Thymus (tissue), 14 donors: ENCODE measurements at places on chromosomes 7 and 10. TPM values are rescaled to one million over a fixed set of nuclear protein-coding genes. Genes with fewer than 3 reads are reported as not detected.
A peak's percentile ranks its signal among the peaks of the same experiment; 100 is the strongest.

DNA sequence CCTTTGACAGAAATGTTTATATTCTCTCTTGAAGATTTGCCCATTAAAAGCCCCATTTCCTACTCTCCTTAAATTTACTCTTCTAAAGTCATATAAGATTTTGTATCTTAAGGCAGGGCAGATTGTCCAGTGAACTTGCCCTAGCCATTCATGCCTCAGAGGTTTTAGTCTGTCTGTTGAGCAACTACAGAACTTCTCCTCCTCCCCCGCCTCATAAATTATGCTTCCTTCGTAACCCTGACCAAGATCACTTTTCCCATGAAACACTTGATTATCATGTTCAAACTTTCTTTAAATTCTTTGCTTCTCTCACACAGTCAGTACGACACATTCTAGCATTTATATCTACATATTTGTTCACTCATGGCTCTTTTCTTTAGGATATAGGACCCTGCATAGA, 621.3 kb downstream of the ANKRD7 start:
- no peaks in the 10 kb centered on the region for H3K4me1 ChIP-seq
- DNase-seq: no peak
- H3K27me3 ChIP-seq: no peaks in the 10 kb centered on the region
- no peak overlapping the region for H3K4me3 ChIP-seq

DNA sequence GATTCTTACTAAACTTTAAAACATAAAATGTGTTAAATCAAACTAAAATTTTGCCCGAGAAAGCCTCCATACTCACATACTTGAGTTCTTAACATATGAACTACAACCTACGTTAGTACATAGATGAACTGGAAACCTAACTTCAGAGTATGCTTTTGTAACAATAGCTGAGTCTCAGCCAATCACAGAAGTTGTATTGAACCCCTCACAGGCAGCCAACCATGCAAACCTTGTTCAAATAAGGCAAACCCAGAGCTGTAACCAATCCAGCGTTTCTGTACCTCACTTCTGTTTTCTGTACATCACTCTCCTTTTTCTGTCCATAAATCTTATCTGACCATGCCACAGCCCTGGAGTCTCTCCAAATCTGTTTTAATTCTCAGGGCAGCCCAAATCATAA, 157.3 kb upstream of the COL1A2 start:
- no peaks in the 10 kb centered on the region for H3K27me3 ChIP-seq
- no peak overlapping the region for H3K4me3 ChIP-seq
- no peaks in the 10 kb centered on the region for H3K36me3 ChIP-seq
- DNase-seq: no peak
- H3K4me1 ChIP-seq: no peaks in the 10 kb centered on the region

GRCh38 chr7:148688526-148688925, 10.2 kb upstream of the CUL1 start:
- no peak overlapping the region for H3K27ac ChIP-seq
- H3K4me3 ChIP-seq: no peak overlapping the region
- no peaks in the 10 kb centered on the region for H3K36me3 ChIP-seq
- DNase-seq: no peak
- no peaks in the 10 kb centered on the region for H3K4me1 ChIP-seq

- peaks cover 13% of the 10 kb centered on the region for H3K4me1 ChIP-seq
- no peak overlapping the region for H3K4me3 ChIP-seq
- H3K36me3 ChIP-seq: no peaks in the 10 kb centered on the region
- DNase-seq: no peak
Measured at GRCh38 chr7:156616269-156617202, 24.0 kb upstream of the RNF32 start.

DNA sequence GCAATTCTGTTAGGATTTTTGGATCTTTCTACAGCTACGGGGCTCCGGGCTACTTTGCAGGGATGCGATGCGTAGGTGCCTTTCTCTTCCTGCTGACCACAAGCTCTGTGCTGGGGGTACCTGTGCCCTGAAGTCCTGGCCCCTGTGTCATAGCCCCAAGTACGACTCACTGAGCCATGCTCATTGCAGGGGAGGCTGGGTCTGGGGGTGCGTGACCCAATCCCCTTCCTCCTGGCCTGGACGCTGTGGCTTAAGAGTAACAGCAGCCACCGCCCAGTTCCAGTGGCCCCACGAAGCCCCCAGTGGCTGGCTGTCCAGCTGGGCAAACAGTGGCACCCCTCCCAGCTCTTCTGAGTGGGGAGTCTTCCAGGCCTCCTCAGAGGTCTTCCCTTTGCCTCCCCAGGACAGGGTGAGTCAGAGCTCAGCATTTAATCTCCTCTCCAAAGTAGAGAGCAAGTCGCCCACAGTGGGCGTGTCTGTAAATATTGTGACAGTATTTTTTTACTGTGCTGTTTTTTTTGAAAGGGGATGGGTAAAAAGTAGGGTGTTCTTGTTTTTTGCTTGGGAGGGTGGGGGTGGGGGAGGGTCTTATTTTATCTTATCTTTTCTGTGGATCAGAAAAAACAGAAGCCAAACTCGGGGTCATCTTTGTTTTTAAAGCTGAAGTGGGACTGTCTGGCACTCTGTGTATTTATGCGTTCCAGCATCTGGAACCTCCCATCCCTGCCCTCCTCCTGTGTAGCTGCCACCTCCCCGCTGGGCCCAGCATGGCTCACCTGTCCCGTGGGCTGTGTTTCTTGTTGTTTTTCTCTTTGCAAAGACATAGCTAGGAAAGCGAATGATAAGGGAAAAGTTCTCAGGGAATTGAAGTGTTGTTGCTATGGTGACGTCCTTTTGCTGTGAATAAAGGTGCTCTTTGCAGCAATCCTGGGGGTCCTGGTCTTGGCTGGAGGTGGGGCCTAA, 8.2 kb downstream of the LFNG start:
- peaks cover 7% of the 10 kb centered on the region for H3K27me3 ChIP-seq
- no peak overlapping the region for H3K27ac ChIP-seq
- no peaks in the 10 kb centered on the region for H3K36me3 ChIP-seq
- DNase-seq: no peak

DNA sequence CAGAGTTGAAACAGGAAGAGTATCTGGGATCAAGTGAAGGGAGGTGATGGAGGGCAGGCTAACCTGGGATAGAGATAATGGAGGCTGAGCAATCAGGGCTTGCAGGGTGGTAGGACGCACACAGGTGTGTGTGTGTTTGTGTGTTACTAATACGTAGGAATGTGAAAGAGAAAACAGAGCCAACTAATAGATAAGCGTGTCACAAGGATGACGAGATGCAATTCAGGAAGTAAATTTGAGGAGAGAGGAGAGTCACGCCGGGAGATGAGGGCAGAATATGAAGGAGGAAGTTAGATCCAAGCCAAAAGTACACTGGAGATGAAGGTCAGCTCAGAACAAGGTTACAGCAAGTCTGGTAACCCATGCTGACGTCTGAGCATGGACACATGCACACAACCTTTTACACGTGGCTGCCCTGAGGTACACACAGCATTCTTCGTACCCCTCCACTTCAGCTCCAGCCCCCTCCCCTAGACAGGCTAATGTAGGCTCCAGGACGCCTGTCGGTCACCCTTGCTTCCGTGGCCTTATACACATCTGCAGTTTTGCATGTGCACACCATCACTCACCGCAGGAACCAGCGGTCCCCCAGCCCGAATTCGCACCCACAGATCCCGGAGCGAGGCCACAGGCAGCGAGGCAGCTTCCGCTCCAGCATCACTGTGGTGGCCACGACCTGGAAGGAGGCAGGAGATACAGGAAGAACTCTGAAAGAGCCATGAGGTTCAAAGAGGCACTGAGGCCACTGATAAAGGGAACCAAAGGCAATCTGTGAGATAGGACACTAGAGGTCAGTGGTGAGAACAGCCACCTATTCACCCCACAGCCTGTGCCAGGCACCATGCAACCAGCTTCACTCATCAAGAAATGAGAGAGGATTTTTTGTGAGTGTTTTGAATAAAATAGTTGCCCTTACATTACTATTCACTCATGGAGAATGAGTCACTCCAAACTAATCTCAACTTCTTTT, 23.7 kb upstream of the TRPV6 start:
- no peaks in the 10 kb centered on the region for H3K27me3 ChIP-seq
- DNase-seq: no peak
- no peak overlapping the region for H3K27ac ChIP-seq
- H3K4me3 ChIP-seq: no peak overlapping the region

GRCh38 chr7:127941476-127942210, 89.6 kb downstream of the LRRC4 start:
- no peak overlapping the region for H3K27ac ChIP-seq
- no peaks in the 10 kb centered on the region for H3K36me3 ChIP-seq
- no peaks in the 10 kb centered on the region for H3K27me3 ChIP-seq
- H3K4me3 ChIP-seq: no peak overlapping the region
- no peaks in the 10 kb centered on the region for H3K4me1 ChIP-seq
- no peak for DNase-seq

- no peak for DNase-seq
- H3K27ac ChIP-seq: no peak overlapping the region
- H3K4me1 ChIP-seq: peaks cover 32% of the 10 kb centered on the region
- no peaks in the 10 kb centered on the region for H3K27me3 ChIP-seq
- no peak overlapping the region for H3K4me3 ChIP-seq
Measured at GRCh38 chr10:22624287-22624738, 90.1 kb downstream of the PIP4K2A start.

DNA sequence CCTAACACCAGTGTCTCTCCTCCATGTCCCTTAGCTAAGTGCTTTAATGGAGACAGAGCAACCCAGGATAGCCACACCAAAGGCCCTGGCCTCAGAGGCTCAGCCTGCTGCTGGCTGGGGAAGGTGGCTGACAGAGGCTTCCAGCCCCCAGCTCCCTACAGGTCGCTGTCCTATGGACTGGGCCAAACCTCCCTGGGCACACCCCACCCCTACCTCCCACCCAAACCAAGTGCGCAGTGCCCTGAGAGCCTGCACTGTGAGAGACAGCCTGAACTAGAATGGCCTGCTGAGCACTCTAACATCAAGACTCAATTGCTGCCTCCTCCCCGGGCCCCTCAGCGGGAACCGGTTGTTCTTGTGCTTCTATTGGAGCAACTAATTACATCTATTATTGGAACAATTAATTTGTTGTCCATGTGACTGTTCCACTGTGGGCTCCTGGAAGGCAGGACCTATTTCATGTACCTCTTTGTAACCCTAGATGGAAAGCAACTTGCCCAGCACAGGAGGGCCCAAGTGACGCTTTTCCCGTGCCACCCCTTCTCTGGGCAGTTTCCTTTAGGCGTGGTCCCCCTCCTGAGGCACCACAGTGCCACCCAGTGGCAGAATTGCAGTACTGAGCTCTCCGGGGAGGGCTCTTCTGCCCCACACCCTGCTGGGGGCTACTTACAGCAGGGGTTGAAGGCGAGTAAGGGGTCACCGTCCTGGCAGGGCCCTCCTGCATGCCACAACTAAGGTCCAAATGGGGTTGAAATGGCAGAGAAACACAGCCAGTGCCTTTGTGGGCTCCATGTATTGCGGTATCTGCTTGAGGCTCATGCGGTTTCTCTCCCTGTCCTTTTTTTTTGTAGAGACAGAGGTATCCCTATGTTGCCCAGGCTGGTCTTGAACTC, 63.7 kb upstream of the WAPL start:
- no peaks in the 10 kb centered on the region for H3K36me3 ChIP-seq
- DNase-seq: peak; percentile 77
- no peaks in the 10 kb centered on the region for H3K4me1 ChIP-seq
- H3K27me3 ChIP-seq: no peaks in the 10 kb centered on the region
- H3K27ac ChIP-seq: no peak overlapping the region

GRCh38 chr10:79178614-79179163, 109.9 kb downstream of the ZMIZ1 start:
- H3K4me1 ChIP-seq: peaks cover 42% of the 10 kb centered on the region
- no peak overlapping the region for H3K4me3 ChIP-seq
- peaks cover 25% of the 10 kb centered on the region for H3K36me3 ChIP-seq
- no peak overlapping the region for H3K27ac ChIP-seq
- DNase-seq: no peak
- no peaks in the 10 kb centered on the region for H3K27me3 ChIP-seq

DNA sequence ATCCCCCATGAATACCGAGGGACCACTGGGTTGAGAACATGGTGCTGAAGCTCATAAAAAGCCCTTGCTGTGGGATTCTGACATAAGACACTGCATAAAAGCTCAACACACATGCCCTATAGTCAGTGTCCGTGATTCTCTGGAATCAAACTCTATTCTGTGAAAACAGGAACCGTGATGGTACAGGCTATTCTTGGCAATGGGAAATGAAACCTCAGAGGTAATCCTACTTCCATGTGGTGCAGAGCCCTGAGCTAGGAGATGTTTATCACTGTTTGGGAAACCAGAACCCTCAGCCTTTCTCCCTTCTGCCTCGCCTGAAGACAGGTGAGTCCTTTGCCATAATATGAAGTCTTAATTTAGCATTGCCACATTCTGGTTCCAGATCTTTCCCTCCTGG, 80.8 kb upstream of the PRSS1 start:
- H3K4me1 ChIP-seq: peaks cover 5% of the 10 kb centered on the region
- no peaks in the 10 kb centered on the region for H3K27me3 ChIP-seq
- H3K27ac ChIP-seq: no peak overlapping the region

DNA sequence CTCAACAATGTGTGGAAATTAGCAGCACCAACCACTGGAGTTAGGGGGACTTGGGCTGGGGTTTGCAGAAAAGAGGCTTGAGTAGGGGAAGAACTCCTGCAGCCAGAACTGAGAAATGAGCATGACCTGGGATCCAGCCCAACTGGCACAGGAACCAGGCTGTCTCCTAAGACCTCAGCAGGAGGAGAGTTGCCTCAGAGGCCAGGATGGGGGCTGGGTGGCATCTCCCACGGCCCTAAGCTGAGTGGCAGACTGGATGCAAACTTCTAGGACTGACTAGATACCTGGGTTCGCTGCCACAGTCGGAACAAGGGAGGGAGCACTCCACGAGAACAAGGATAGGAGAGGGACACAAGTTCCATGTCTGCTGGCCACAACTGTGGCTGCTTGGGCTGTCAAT, 62.6 kb downstream of the RNF32 start:
- H3K4me3 ChIP-seq: no peak overlapping the region
- H3K27ac ChIP-seq: no peak overlapping the region
- peaks cover 8% of the 10 kb centered on the region for H3K4me1 ChIP-seq
- no peak for DNase-seq

DNA sequence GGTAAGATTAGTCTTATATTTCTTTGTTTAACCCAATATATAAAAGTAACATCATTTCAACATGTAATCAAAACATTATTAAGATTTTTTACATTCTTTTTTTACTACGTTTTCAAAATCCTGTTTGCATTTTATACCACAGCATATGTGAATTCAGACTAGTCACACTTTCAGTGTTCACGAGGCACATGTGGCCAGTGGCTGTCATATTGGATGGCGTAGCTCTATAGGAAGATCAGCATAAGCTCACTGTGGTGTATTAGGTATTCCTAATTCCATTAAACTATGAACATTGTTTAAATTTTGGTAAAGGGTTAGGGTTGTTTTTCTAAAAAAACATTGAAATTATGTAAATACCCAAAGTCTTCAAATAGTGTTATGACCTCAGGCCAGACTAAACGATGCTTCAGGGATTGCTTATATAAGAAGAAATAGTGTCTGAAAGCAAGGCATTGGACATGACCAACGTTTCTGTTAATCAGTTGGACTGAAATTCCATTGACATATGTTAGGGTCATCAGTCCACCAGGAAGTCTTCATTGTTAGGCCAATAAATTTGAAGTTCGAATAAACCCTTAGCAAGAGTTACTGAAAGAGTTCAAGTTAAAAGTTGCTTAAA, 97.0 kb downstream of the BICC1 start:
- H3K27ac ChIP-seq: no peak overlapping the region
- DNase-seq: no peak
- H3K4me1 ChIP-seq: no peaks in the 10 kb centered on the region
- H3K36me3 ChIP-seq: no peaks in the 10 kb centered on the region

The GPER1 gene
- 0.99 TPM for total RNA-seq

The PNLIP gene
- 0.09 TPM for total RNA-seq

The PON3 gene
- total RNA-seq: 3.2 TPM

The CTAGE4 gene
- 0.28 TPM for total RNA-seq

The ERVW-1 gene
- not detected for total RNA-seq

The TLX1 gene
- total RNA-seq: 0.05 TPM

The ZNF107 gene
- total RNA-seq: 13.5 TPM
